DMS153 (cell line): ENCODE measurements at places on chromosomes 11 and 22.

DNA sequence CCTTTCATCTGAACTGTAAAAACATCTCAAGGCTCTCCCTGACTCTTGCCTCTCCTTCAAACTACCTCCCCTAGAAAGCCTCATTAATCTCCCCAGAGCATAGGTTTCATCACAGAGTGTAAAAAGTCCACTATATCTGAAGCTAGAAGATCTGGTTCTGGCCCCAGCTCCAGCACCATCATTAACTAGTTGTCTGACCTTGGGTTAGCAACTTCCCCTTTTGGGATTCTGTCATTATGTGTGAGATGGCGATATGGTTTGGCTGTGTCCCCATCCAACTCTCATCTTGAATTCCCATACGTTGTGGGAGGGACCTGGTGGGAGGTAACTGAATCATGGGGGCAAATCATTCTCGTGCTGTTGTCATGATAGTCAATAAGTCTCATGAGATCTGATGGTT, 97.3 kb downstream of the KCNC1 start:
- DNase-seq, result no peak

GRCh38 chr22:47331750-47332149, 569.3 kb downstream of the TBC1D22A start:
- DNase-seq, result no peak

GRCh38 chr22:33315954-33316353, 257.8 kb upstream of the SYN3 start:
- DNase-seq, result no peak

- no peak for DNase-seq
Measured at GRCh38 chr11:92894197-92894596, 75.3 kb upstream of the MTNR1B start.

DNA sequence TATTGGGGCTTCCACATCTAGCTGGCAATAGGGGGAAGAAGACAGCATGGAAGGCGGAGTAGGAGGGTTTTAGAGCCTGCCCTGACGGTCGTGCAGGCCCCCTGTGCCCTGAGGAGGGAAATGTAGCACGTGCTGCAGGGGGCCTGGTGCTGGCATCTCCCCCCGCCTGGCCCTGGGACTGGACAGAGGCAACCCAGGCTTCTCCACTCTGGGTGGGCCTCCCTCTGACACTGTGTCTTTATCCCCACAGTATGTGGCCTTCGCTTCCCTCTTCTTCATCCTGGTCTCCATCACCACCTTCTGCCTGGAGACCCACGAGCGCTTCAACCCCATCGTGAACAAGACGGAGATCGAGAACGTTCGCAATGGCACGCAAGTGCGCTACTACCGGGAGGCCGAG, 36.8 kb downstream of the KCNC1 start:
- no peak for DNase-seq

- DNase-seq, result no peak
Measured at GRCh38 chr11:119681361-119681910, 47.6 kb downstream of the NECTIN1 start.

GRCh38 chr11:15805726-15806125, 550.6 kb downstream of the SOX6 start:
- peak; percentile 29 for DNase-seq

GRCh38 chr11:44702889-44703288, 23.9 kb upstream of the TSPAN18 start:
- no peak for DNase-seq

- DNase-seq, result peak; percentile 64
Measured at GRCh38 chr11:20873054-20873453, 203.7 kb downstream of the NELL1 start.

GRCh38 chr11:126716456-126717083, 284.0 kb downstream of the KIRREL3 start:
- peak; percentile 9 for DNase-seq

DNA sequence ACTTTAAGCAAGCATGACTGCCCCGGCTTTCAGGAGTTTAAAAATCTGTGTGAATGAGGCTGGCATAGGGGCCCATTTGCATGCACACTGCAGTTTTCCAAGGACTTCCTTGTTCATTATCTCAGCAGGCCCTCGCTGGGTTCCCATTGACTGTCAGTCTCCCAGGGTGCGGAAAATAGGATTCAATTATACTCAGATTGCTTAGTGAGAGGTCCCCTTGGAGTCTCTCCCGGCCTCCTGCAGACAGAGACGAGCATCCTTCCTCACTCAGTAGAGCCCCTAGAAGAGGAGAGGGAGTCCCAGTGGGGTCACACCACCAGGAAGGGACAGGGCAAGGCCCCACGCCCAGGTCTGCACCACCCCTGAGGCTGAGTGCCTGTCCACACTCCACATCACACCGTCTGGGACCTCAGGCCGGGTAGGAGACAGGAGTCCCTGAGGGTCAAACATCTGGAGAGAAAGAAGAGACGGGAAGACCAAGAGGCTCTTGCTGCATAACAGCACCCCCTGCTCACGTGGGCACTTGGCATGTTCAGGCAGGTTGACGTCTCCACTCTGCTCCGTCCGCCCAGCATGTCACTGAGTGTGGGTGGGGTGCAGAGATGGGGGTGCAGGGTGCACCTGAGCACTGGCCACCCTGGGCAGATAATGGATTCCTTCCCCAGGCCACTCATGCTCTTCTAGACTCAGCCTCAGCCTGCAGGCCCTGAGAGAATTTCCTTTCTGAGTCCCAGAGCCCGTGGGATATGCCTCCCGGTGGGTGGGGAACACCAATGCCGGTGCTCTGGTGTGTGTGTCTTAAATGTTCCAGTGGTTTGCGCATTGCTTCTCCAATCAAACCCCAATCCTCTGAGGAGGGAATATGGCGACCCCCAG, 58.8 kb downstream of the MCM5 start:
- DNase-seq, result peak; percentile 79

DNA sequence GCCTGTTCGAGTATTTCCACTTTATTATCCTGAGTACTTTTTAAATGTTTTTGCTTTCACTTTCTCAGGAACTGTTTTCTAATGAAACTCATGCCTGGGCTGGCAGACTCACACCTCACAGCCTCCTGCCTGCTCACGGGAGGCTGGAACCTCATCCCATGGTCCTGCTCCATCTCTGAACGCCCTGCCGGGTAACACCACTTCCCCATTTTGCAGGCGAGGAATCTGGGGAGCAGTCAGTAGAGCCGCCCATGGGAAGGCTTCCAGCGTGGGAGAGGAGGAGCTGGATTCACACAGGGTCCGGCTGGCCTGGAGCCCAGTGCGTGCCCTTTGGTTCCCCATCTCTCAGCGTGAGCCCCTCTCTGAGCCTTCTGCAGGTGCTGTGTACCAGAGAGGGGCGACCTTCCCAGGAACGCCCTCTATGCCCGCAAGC, 53.6 kb downstream of the SCUBE1 start:
- DNase-seq, result no peak

- DNase-seq, result no peak
Measured at GRCh38 chr11:118247041-118247440, 5.1 kb downstream of the MPZL3 start.

- no peak for DNase-seq
Measured at GRCh38 chr22:24289114-24289513, 18.5 kb downstream of the SPECC1L start.

- no peak for DNase-seq
Measured at GRCh38 chr22:20965888-20966855, 883 bp upstream of the AIFM3 start.

- DNase-seq, result no peak
Measured at GRCh38 chr11:114263513-114264170, 32.6 kb upstream of the NNMT start.

DNA sequence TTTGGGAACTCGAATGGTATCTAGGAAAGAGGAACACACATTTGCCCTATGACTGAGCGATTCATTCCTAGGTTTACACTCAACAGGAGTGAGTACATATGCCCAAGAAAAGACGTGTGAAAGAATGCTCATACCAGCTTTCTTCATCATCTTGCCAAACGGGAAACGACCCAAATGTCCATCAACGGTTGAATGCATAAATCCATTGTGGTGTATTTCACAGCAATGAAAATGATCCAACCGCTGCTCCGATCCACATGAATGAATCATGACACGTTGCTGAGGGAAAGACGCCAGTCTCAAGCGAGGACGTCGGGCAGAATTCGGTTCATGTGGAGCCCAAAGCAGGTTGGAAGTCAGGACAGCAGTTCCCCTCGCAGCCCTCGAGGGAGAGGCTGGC, 71.5 kb downstream of the CYTH4 start:
- DNase-seq, result no peak

DNA sequence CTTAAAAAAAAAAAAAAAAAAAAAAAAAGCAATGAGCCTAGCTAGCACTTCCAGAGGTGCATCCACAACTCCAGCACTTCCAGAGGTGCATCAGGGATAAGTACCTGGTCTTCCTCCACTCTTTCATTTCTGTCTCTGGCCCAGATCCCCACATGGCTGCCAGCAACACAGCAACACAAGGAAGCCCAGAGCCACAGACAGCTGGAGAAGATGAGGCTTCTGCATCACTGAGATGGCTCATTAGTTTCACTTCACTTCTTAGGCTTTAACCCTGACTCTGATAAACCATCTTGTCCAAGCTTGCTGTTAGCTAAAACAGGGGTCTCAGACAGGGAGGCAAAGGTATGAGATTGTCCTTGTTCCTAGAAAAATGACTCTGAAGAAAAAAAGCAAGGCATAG, 35.6 kb downstream of the PC start:
- DNase-seq, result no peak

- DNase-seq, result no peak
Measured at GRCh38 chr22:44042249-44043218, 18.4 kb downstream of the PARVB start.

- peak; percentile 49 for DNase-seq
Measured at GRCh38 chr11:121613724-121614123, 161.0 kb upstream of the SORL1-AS1 start.

DNA sequence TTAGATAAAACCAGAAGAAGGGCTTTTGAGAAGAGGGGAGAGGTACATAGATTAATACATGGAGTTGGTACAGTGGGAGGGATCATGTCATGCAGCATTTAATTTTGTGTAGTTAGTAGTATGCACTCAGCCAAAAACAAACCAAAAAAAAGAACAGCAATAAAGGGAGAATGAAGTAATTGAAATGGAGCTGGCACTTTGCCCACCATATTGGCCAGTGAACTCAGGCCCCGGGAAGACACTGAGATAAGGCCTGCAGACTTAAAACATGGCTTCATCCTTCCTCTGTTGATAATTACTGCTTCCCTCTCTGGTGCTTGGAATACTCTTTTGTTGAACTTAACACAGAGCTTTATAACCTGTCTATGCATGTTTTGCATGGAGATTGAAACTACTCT, 3.1 kb downstream of the PANX1 start:
- no peak for DNase-seq

GRCh38 chr11:101341578-101341977, 212.0 kb upstream of the PGR start:
- no peak for DNase-seq

- DNase-seq, result no peak
Measured at GRCh38 chr11:60981515-60981914, 10.0 kb downstream of the CD6 start.

GRCh38 chr11:17550450-17551346, 3.6 kb downstream of the OTOG start:
- DNase-seq, result no peak

- DNase-seq, result peak; percentile 61
Measured at GRCh38 chr22:32574411-32574810, 99.8 kb downstream of the FBXO7 start.

- peak; percentile 32 for DNase-seq
Measured at GRCh38 chr11:26958005-26958701, 35.8 kb upstream of the FIBIN start.

DNA sequence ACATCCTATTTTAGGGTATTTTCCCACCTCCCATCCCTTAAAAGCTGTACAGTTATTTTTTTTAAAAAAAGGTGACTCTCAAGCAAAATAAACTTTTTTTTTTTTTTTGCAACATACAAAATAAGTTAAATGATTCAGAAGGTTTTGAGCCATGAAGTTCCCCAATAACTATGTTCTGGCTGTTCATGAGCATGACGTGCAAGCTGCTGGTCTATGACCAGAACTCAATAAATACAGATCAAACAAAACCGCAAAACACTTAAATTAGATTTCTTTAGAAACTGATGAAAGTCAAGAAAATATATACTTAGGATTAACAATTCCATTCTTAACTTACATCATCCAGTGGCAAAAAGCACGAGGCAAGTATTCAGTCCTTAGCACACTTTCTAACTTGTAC, 24.1 kb upstream of the CLNS1A start:
- DNase-seq, result no peak

GRCh38 chr22:19291218-19291579, 320 bp downstream of the CLTCL1 start:
- no peak for DNase-seq

DNA sequence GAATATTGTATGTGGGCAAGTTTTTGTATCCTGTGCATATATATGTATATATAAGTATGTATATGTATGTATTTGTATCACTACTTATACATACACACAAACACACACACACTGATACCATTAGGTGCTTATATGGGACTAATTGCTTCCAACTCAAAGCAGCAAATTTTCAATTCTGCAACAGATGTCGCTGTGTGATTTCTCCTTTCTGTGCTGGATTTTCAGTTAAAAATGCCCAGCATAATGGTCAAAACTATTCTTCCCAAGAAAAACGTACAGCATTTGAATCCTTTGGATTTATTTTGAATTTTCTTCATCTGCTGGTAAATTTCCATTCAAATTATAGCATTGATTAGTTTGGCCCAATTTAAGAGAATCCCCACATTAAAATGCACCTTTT, 4.3 kb downstream of the CADM1 start:
- no peak for DNase-seq

DNA sequence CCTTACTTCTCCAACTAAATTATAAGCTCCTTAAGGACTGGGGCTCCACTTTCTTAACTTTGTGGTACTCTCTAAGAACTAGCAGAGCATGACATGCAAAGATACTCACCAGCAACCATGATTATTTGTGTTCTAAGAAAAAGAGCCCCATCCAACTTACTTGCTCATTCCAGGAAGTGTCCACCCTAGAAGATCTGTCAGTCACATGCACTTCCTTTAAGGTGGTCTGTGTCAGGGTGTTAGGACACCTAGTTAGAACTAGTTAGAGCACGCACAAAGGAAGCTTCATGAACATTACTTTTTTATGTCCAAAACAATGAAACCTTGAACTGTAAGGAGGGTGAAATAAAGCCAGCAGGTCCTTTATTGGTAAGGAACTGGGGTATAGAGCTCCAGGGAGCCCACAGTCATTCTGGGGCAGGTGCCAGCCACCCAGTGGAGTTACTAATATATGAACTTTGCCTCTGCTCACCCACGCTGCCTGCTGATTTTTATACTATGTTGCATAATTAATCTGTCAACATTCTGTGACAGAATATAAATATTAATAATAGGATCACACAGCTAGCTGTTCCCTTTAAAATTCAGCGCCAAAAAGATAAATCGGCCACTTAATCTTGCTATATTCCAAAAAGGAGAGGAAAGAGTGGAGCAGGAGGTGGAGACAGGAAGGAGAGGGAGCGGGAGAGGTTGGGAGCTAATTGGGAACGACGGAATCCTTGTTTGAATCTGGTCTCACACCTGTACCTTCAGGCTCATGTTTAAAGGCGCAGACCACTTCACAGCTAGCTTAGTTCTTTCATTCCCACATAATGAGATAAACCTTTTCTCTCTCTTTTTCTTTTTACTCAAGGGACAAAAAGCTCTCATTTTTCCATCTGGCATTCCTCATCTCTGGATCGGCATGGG, 755.0 kb downstream of the OPCML start:
- DNase-seq, result no peak
